ENCODE measurements at places on chromosomes 2 and 18. TPM values are rescaled to one million over a fixed set of nuclear protein-coding genes. Genes with fewer than 3 reads are reported as not detected.

MEP1B gene
- total RNA-seq, result not detected

DQX1 gene
- not detected for total RNA-seq

GALNT3 gene
- 1.2 TPM for total RNA-seq

KCNG3 gene
- not detected for total RNA-seq

MC4R gene
- total RNA-seq, result not detected

ST3GAL5 gene
- total RNA-seq, result 14.4 TPM

CERKL gene
- total RNA-seq, result not detected

PLEKHM3 gene
- total RNA-seq, result 6.4 TPM

MAP3K19 gene
- not detected for total RNA-seq

DNA sequence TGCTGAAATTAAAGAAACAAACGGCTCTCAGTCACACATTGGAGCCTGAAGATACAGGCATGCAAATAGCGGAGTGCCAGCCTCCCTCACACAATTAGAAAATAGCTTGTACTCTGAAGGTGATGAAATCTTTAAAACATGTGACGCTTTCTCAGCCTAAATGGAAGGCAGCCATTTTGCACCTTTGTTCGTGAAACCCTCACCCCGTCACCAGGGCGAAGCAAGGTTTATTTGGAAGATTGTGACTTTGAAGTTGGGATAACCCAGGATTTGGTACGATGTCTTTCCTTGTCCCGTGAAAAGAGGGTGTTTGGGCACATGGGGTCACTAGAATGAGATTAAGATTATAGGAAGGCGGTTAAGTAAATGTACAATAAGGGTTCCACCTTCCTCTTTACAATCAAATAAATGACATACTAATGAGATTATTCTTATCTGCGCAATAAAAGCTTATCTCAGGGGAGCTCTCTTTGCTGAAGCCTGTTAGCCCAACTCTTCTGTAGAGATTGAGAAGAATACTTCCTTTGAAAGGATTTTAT is 4.2 kb downstream of the SH3BP4 start:
- peaks cover 15% of the 10 kb centered on the region for H3K27me3 ChIP-seq
- peaks cover 61% of the 10 kb centered on the region for H3K36me3 ChIP-seq
- peak overlapping the region; percentile 47 for H3K27ac ChIP-seq
- H3K4me3 ChIP-seq, result peak overlapping the region; percentile 93

DNA sequence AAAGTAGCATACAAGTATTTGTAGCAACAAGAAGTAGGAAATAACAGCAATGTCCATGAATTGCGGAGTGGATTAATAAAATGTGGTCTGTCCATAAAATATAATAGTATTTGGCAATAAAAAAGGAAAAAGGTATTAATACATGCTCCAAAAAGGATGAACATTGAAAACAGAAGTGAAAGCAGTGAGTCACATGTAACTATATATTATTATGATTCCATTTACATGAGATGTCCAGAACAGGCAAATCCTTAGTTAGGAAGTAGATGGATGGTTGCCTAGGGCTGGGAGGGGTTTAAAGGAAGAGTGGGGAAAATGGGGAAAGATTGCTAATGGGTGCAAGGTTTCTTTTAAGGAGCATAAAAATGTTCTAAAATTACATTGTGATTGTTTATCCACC is 44.5 kb downstream of the CCDC74A start:
- H3K27me3 ChIP-seq, result peaks cover 21% of the 10 kb centered on the region
- H3K4me3 ChIP-seq, result no peak overlapping the region
- no peak for DNase-seq
- no peak overlapping the region for H3K27ac ChIP-seq
- H3K36me3 ChIP-seq, result no peaks in the 10 kb centered on the region

DNA sequence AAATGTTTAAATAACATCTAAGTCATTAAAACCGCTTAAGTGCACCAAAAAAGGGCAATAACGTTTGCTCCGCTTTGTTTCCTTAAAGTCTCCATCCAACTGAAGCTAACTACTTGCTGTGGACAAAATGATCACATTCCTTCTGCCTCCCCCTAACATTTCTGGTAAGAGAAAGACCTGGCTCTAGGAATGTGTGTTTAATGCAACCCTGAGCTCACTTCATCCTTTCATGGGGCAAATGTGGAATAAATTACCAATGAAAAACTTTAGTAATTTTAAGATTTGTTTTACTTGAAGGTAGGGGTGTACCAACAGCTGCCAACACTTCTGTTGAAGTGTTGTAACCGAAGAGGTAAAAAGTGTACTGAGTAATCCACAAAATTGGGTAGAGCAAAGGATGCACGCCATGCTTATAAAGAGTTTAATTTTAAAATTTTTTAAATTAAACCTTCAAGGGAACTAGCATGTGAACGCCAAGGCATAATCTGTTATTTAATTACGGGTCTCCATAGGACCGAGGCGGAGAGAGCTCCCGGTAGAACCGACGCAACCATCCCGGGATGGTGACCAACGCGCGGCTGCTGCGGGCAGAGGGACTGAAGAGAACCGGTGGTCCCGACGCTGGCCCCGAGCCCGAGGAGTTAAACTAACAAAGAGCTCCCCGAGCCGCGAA is 1.1 kb downstream of the HNRNPLL start:
- H3K36me3 ChIP-seq, result peaks cover 7% of the 10 kb centered on the region
- peaks cover 50% of the 10 kb centered on the region for H3K4me1 ChIP-seq
- H3K27me3 ChIP-seq, result no peaks in the 10 kb centered on the region
- no peak for DNase-seq

DNA sequence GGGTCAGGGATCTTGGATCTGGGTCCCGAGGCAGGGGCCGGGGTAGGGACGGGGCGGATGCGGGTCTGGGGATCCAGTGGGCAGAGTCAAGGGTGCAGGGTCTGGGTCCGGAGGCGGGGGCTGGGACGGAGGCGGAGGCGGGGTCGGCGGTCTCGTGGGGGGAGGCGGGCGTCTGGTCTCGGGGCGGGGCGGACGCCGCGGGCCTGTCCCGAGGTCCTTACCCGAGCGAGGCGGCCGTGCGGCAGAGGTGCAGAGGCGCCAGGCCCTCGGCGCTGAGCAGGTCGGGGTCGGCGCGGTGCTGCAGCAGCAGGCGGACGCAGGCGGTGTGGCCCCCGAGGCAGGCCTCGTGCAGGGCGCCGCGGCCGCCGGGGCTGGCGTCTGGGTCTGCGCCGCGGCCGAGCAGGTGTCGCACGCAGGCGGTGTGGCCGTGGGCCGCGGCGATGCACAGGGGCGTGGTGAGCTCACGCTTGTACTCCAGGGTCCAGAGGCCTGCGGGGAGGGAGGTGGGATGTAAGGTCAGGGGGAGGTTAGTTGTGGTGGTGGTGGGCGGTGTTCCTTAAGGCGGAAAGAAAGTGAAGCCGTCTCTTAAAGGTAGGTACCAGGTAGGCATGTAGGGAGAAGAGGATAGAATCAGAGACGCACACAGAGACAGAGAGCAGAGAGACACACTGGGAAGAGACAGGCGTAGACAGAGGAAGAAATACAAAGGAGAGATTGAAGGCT is 26.6 kb downstream of the ASB18 start:
- peaks cover 10% of the 10 kb centered on the region for H3K27me3 ChIP-seq
- no peaks in the 10 kb centered on the region for H3K4me1 ChIP-seq
- no peak overlapping the region for H3K4me3 ChIP-seq
- H3K36me3 ChIP-seq, result 0 out of 2 replicates have a peak, but pooled peaks cover 5% of the 10 kb centered on the region

DNA sequence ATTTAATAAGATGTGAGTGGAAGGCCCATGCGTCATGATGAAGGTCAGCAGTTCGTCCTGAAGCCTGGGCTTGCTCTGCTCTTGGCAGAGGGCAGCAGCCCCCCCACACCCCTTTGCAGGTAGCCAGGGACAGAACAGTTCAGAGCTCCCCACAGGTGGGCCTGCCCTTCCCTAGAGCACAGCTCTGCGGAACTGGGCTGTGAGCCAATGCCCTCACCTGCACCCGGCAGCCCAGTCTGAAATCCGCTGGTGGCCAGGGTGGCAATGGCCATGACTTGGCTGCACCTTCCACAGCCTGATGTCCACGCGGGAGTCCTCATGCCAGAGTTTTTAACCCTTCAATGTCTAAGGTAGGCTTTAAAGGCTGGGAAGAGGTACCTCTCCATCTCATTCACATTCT is 136.7 kb downstream of the ACKR3 start:
- no peak overlapping the region for H3K4me3 ChIP-seq
- H3K27me3 ChIP-seq, result peaks cover 9% of the 10 kb centered on the region
- peaks cover 4% of the 10 kb centered on the region for H3K36me3 ChIP-seq
- DNase-seq, result no peak
- H3K4me1 ChIP-seq, result no peaks in the 10 kb centered on the region

GRCh38 chr2:226184940-226185615 is 614.5 kb downstream of the IRS1 start:
- H3K4me1 ChIP-seq, result peaks cover 76% of the 10 kb centered on the region
- peaks cover 37% of the 10 kb centered on the region for H3K36me3 ChIP-seq
- no peaks in the 10 kb centered on the region for H3K27me3 ChIP-seq
- H3K27ac ChIP-seq, result peak overlapping the region; percentile 94

DNA sequence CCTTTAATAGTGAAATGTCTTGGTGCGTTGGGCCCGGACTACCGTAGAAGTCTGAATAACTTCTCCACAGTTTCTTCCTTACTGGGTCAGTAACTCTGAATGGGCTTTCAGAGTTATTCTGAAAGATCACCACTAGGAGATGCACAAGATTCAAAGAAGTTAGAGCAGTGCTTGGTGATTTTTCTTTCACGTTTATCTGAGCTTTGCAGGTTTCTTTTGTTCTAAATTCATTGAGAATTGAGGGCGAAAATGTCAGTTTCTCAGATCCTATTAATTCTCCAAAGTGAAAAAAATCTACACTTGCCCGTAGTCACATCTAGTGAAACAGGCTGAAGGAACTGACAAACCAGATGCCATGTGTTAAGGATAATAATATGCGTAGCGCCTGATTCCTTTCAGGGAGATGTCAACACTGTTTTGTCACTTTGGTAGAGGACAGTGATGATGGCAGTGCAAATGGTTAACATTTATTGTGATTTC is 70.1 kb downstream of the QPCT start:
- H3K27ac ChIP-seq, result no peak overlapping the region
- no peaks in the 10 kb centered on the region for H3K27me3 ChIP-seq
- DNase-seq, result peak; percentile 70
- H3K4me1 ChIP-seq, result peaks cover 55% of the 10 kb centered on the region
- no peak overlapping the region for H3K4me3 ChIP-seq

DNA sequence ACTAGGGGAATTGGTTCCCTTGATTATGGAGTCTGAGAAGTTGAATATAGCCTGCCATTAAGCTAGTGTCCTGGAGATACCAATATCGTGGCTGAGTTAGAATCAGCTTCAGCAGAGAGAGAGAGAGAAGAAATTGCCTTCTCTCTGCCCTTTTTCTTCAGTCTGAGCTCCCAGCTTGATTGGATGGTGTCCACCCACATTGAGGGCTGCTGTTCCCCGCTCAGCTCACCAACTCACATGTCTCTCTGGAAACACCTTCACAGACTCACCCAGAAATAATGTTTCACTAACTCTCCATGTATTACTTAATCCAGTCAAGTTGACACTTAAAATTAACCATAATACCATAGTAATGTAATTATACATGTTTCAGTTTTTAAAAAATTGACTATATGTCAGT is 17.9 kb upstream of the TRIM43 start:
- no peak overlapping the region for H3K27ac ChIP-seq
- H3K27me3 ChIP-seq, result peaks cover 15% of the 10 kb centered on the region
- H3K36me3 ChIP-seq, result no peaks in the 10 kb centered on the region
- no peaks in the 10 kb centered on the region for H3K4me1 ChIP-seq
- H3K4me3 ChIP-seq, result no peak overlapping the region
- DNase-seq, result no peak

GRCh38 chr2:96848264-96848663 is 4.4 kb upstream of the ANKRD23 start:
- no peak overlapping the region for H3K27ac ChIP-seq
- no peak for DNase-seq
- peaks cover 8% of the 10 kb centered on the region for H3K36me3 ChIP-seq
- no peaks in the 10 kb centered on the region for H3K27me3 ChIP-seq
- H3K4me1 ChIP-seq, result no peaks in the 10 kb centered on the region

GRCh38 chr2:199842631-199843395 is 8.2 kb downstream of the FTCDNL1 start:
- DNase-seq, result no peak
- H3K27me3 ChIP-seq, result peaks cover 3% of the 10 kb centered on the region
- no peak overlapping the region for H3K4me3 ChIP-seq
- no peak overlapping the region for H3K27ac ChIP-seq

- H3K4me1 ChIP-seq, result peaks cover 44% of the 10 kb centered on the region
- H3K27ac ChIP-seq, result peak overlapping the region; percentile 99
- peak overlapping the region; percentile 94 for H3K4me3 ChIP-seq
- peaks cover 11% of the 10 kb centered on the region for H3K36me3 ChIP-seq
- H3K27me3 ChIP-seq, result no peaks in the 10 kb centered on the region
These were observed 495 bp upstream of the TTC32 start for GRCh38 chr2:19902216-19902740.

DNA sequence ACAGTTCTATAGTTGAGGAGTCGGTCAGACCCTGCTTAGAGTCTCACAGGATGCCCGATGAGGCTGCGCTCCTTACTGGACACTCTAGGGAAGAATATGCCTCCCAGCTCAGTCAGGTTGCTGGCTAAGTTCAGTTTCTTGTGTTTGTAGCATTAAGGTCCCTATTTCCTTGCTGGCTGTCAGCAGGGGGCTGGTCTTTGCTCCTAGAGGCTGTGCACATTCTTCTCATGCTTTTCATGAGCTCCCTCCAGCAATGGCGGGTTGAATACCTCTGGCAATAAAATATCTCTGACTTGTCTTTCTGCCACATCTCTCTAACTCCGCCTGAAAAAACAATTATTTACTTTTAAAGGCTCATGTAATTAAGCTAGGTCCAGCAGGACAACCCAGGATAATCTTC is 79.4 kb upstream of the DNAJC10 start:
- no peaks in the 10 kb centered on the region for H3K27me3 ChIP-seq
- H3K36me3 ChIP-seq, result no peaks in the 10 kb centered on the region
- peaks cover 7% of the 10 kb centered on the region for H3K4me1 ChIP-seq
- DNase-seq, result peak; percentile 1
- no peak overlapping the region for H3K4me3 ChIP-seq
- H3K27ac ChIP-seq, result no peak overlapping the region

GRCh38 chr18:76174451-76174850 is 320.6 kb downstream of the ZNF516 start:
- H3K27me3 ChIP-seq, result no peaks in the 10 kb centered on the region
- no peak overlapping the region for H3K4me3 ChIP-seq
- no peaks in the 10 kb centered on the region for H3K4me1 ChIP-seq
- no peaks in the 10 kb centered on the region for H3K36me3 ChIP-seq
- no peak for DNase-seq

DNA sequence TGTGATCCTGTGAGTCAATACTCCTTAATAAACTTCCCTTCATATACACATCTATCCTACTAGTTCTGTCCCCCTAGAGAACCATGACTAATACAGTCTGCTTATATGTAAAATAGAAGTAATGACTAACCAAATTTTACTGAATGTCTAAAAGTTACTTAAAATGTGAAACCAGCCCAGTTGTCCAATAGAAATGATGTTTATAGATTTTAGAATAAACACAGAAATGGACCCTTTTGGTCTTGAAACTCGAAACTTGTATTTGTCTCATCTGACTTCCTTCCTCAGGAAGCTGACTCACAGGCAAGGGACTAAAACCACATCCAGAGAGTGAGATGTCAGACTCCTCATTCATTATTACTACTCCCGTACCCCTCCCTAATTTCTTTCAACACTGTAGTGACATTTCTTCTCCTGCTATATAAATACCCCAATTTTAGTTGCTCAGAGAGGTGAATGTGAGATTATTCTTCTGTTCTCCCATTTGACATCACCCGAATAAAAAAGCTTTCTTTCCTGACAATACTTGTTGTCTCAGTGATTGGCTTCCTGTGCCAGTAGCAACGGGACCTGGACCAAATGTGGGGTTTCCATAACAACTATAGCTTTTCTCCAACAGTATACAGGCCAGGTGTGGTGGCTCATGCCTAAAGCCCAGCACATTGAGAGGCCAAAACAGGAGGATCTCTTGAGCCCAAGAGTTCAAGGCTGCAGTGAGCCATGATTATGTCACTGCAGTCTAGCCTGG is 486.0 kb downstream of the ERBB4 start:
- no peak overlapping the region for H3K4me3 ChIP-seq
- peak overlapping the region; percentile 63 for H3K27ac ChIP-seq
- peak; percentile 32 for DNase-seq
- H3K4me1 ChIP-seq, result peaks cover 12% of the 10 kb centered on the region
